Bladder microvascular endothelial cell (primary cell): ENCODE measurements at places on chromosomes 6 and 20. TPM values are rescaled to one million over a fixed set of nuclear protein-coding genes. Genes with fewer than 3 reads are reported as not detected.

The DPPA5 gene
- not detected in 2 replicates for total RNA-seq

The TTBK1 gene
- under 0.01 and 0.06 TPM in 2 replicates for total RNA-seq

The HUS1B gene
- total RNA-seq, result 0.65 and 3.7 TPM in 2 replicates

The RFX6 gene
- total RNA-seq, result not detected in 2 replicates

The GPR31 gene
- not detected in 2 replicates for total RNA-seq

The LCA5 gene
- total RNA-seq, result 3.3 and 3.6 TPM in 2 replicates

The HAO1 gene
- not detected in 2 replicates for total RNA-seq

The CCM2L gene
- total RNA-seq, result 20.6 and 27.3 TPM in 2 replicates

The BPIFB4 gene
- not detected in 2 replicates for total RNA-seq

The AFG1L gene
- 1.6 and 4.0 TPM in 2 replicates for total RNA-seq

The MKKS gene
- 3.7 and 8.9 TPM in 2 replicates for total RNA-seq

The RAD21L1 gene
- total RNA-seq, result not detected in 2 replicates

The SLC35F1 gene
- under 0.01 TPM in 1 of 2 replicates, not detected in the other for total RNA-seq

The SNTA1 gene
- total RNA-seq, result 4.3 and 4.9 TPM in 2 replicates

The MRAP2 gene
- total RNA-seq, result 0.16 and 0.57 TPM in 2 replicates

The TOP1 gene
- total RNA-seq, result 14.7 and 41.3 TPM in 2 replicates

The KIZ gene
- total RNA-seq, result 3.6 and 4.2 TPM in 2 replicates

The RHAG gene
- not detected in 2 replicates for total RNA-seq

The MOG gene
- not detected in 2 replicates for total RNA-seq

The ERVFRD-1 gene
- total RNA-seq, result 0.16 and 0.38 TPM in 2 replicates

The MCM3 gene
- total RNA-seq, result 83.4 and 98.9 TPM in 2 replicates

The B3GAT2 gene
- not detected in 2 replicates for total RNA-seq

The PRND gene
- total RNA-seq, result 0.88 and 2.4 TPM in 2 replicates

The PKIB gene
- 0.13 TPM in 1 of 2 replicates, not detected in the other for total RNA-seq

The MEI4 gene
- total RNA-seq, result under 0.01 TPM in 1 of 2 replicates, not detected in the other

The PERP gene
- 13.1 and 24.2 TPM in 2 replicates for total RNA-seq

The TNXB gene
- 0.49 and 6.1 TPM in 2 replicates for total RNA-seq

The GRM1 gene
- total RNA-seq, result under 0.01 TPM in 1 of 2 replicates, not detected in the other

The ADGRF1 gene
- total RNA-seq, result not detected in 2 replicates

The KHDC1L gene
- not detected in 2 replicates for total RNA-seq

The MTG2 gene
- 9.4 and 17.1 TPM in 2 replicates for total RNA-seq

The VNN1 gene
- total RNA-seq, result 0.06 TPM in 1 of 2 replicates, not detected in the other

The ZCCHC3 gene
- 13.4 and 14.6 TPM in 2 replicates for total RNA-seq

The TRIM38 gene
- total RNA-seq, result 6.8 and 8.2 TPM in 2 replicates

The EDN1 gene
- 199 and 486 TPM in 2 replicates for total RNA-seq

The PNPLA1 gene
- not detected in 2 replicates for total RNA-seq

The PPP1R16B gene
- 109 and 184 TPM in 2 replicates for total RNA-seq

The WFDC5 gene
- not detected in 2 replicates for total RNA-seq

The NFKBIL1 gene
- total RNA-seq, result 18.3 and 27.2 TPM in 2 replicates

The FAM209A gene
- not detected in 2 replicates for total RNA-seq

The SLC32A1 gene
- total RNA-seq, result under 0.01 TPM in 1 of 2 replicates, not detected in the other

The PACSIN1 gene
- not detected in 2 replicates for total RNA-seq

The BANF2 gene
- not detected in 2 replicates for total RNA-seq

The PREX1 gene
- total RNA-seq, result 45.8 and 97.5 TPM in 2 replicates

The PANK2 gene
- total RNA-seq, result 35.3 and 40.1 TPM in 2 replicates

The AGER gene
- total RNA-seq, result 0.44 and 0.81 TPM in 2 replicates

The OPRM1 gene
- not detected in 2 replicates for total RNA-seq

The UNC5CL gene
- total RNA-seq, result under 0.01 and 0.06 TPM in 2 replicates

The ELOVL2 gene
- total RNA-seq, result not detected in 2 replicates

The PRSS16 gene
- not detected in 2 replicates for total RNA-seq

The EPHA7 gene
- total RNA-seq, result 0.13 and 0.16 TPM in 2 replicates

The CST1 gene
- total RNA-seq, result 0.16 TPM in 1 of 2 replicates, not detected in the other

The CLVS2 gene
- total RNA-seq, result not detected in 2 replicates

The SH3BGRL2 gene
- total RNA-seq, result 17.8 and 33.0 TPM in 2 replicates

The KIAA1755 gene
- total RNA-seq, result 0.16 and 0.44 TPM in 2 replicates

The TINAG gene
- total RNA-seq, result not detected in 2 replicates

The TREML2 gene
- not detected in 2 replicates for total RNA-seq

The ISM1 gene
- under 0.01 and 0.06 TPM in 2 replicates for total RNA-seq

The C6orf15 gene
- total RNA-seq, result not detected in 2 replicates
